ENCODE measurements at places on chromosomes 3 and 15.

DNA sequence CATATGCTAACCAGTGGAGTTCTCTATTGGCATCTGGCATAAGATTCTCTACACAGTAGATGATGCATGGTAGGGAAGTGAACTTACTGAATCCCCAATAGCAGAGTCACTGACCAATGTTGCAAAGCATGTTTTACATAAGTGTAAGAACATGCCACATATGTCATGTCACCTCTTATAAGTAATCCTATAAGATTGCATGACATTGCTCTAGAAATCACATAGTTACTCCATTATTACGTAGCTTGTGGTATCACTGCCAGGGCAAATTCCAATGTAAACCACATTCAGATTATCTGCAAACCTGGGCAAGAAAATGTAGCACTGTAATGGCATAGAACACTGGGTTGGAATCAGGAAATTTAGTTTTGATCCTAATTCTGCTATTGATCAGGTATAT lies 198.2 kb upstream of the UMPS start:
- DNase-seq, result no peak

DNA sequence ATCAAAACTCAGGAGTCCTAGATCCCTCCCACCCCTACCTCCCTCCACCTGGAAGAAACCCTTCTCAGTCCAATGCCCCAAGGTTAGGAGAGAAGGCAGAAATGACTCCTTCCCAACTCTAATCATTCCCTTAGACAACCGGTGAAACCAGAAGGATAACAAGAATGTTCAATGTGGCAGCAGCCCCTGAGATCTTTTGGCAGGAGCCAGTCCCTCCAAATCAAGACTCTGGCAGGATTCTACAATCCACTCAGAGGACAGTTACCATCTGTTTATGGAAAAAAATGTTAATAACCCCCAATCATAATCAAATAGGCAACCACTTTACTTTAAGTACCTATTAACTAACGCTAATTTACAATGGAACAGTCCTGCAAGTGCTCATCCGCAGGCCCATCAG lies 136.5 kb downstream of the NTRK3 start:
- no peak for DNase-seq

DNA sequence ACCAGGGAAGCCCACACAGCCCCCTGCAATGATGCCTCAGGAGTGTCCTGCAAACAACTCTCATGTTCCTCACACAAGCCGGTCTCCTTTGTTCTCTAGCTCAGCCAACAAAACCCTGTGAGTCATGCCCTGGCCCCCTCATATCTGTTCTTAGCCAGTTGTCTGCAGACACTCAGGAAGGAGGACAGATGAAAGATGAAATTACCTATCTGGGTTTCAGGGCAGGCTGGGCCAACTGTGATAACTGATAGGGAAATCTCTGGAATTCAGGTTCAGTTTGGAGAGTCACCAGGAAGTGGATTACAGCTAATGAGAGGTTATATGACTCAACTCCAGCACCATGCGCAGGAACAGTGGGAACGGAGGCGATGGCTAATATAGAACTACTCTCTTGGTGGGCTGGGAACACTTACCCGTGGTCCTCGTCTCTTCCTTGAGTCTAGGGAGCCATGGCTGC lies 352.0 kb upstream of the ADAMTS9 start:
- no peak for DNase-seq

- DNase-seq, result no peak
Observed at GRCh38 chr3:179546814-179547241, 15.9 kb upstream of the ACTL6A start.

DNA sequence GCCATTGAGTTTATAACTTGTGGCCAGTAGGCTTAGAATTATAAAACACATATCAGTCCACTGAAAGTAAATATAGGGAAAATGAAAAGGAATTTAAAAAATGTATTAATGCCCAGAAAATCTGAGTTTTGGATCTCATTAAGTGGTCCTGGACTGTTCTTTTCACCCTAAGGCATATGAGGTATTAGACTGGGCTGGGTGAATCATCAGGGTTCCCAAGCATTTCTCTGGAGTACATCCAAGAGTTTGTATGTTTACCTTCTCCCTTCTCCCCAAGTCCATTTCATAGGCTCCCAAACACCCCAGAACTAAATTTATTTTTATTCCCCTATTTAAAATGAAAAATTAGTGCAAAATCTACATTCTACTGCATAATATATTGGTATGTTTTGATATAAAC lies 31.9 kb upstream of the SPTSSB start:
- DNase-seq, result no peak

GRCh38 chr3:17972959-17973906 lies 230.8 kb upstream of the TBC1D5 start:
- no peak for DNase-seq

GRCh38 chr15:62121273-62122015 lies 43.6 kb downstream of the C2CD4B start:
- DNase-seq, result no peak

- DNase-seq, result no peak
Observed at GRCh38 chr3:148240351-148240750, 457.4 kb upstream of the AGTR1 start.

GRCh38 chr15:31365032-31365654 lies 38.5 kb downstream of the KLF13 start:
- DNase-seq, result no peak

GRCh38 chr3:88480822-88481221 lies 331.1 kb downstream of the C3orf38 start:
- DNase-seq, result no peak

GRCh38 chr15:88476635-88477060 lies 9.1 kb downstream of the MRPS11 start:
- DNase-seq, result no peak

DNA sequence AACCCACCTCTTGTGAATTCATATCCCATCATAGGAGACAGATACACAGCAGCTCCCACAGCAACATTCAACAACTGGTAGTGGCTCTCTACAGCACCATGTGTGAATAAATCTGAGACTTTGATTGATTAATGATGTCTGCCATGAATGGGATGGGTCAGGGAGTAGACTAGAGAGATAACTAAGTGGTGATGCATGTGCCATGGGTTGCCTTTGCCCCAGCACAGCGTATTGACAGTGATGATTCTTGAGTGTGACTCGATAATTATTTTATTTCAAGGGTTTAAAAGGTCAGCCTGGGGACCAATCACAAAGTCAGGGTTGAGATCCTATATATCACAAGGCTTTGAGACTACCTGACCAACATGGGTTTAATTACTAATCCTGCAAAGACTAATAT lies 295.9 kb downstream of the PTPRG start:
- DNase-seq, result no peak

GRCh38 chr3:162998205-162998604 lies 1501.6 kb downstream of the OTOL1 start:
- DNase-seq, result no peak

DNA sequence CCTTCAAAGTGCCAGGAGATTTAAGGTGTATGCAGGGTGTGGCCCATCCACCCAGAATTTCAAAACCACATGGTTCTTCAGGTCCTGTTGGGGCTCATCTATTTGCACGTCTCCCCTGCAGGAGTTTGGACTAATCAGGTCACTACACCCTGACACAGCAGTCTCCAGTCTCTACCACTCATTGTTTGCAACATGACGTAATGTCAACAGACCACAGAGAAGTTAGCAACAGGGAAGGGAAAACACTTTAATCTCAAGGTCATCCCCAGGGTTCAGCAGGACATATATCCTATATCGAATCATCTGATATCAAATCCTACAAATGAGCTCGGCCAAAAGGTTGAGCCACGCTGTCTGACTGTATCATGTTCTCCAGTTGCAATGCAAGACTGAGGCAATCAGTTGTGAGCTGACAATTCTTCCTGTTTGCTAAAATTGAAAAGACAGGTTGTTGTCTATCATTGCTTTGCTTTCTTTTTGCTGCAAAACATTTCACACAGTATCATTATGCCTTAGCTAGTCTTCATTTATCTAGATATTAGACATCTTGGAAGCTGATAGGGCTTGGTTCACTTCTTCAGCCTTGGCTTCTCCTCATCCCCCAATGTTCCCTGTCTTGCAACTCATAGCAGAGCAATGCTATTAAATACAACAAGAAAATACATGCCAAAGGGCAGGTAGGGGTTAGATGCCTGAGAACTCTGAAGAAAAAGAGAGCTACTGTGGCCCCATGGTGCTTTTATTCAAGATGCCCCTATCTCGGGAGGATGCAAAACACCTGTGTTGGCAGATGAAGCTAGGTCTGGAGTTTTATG lies 13.4 kb upstream of the LEKR1 start:
- no peak for DNase-seq

DNA sequence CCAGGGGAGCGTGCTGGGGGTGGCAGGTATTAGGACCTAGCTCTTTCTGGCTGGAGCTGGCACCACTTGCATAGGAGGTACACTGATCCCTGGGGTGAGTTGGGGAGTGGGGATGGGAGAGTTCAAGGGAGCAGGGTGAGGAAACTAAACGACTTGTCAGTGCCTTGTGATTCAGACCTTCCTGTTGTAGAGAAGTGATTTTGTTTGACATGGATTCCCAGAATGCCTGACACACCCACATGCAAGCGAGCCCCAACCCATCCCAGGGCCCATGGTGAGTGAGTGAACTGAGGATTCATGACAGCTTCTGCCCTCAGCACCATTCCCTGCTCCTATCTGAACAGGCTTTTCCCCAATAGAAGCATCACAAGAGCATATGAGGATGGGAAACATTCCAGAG lies 15.6 kb upstream of the UBE2Q2 start:
- DNase-seq, result no peak

- no peak for DNase-seq
Observed at GRCh38 chr3:34851137-34851536, 788.2 kb upstream of the ARPP21 start.

DNA sequence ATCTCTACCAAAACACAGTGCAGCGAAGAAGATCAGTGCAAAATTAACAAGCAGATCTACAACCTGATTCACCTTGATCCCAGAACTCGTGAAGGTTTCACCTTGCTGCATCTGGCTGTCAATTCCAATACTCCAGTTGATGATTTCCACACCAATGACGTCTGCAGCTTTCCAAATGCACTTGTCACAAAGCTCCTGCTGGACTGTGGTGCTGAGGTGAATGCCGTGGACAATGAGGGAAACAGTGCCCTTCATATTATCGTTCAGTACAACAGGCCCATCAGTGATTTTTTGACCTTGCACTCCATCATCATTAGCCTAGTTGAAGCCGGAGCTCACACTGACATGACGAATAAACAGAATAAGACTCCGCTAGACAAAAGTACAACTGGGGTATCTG lies 13.2 kb downstream of the FEM1B start:
- no peak for DNase-seq

- no peak for DNase-seq
Observed at GRCh38 chr3:76776927-76777326, 263.0 kb upstream of the ROBO2 start.

GRCh38 chr3:44963571-44964325 lies 12.2 kb downstream of the ZDHHC3 start:
- DNase-seq, result no peak

- DNase-seq, result no peak
Observed at GRCh38 chr3:106114220-106114619, 245.4 kb upstream of the CBLB start.

DNA sequence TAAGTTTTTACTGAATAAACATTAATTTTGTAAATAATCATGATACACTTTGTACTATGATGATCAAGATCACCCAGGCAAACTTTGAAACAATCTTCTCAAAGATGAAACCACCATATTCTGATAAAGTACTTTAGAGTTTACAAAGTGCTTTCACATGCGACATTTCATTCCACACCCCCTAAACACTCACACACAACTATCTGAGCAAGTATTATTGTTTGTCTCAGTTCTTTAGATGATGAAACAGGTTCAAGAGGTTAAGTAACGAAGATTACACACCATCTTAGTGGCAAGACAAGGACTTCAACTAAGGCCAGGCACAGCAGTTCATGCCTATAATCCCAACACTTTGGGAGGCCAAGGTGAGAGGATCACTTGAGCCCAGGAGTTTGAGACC lies 37.6 kb downstream of the ZNF148 start:
- no peak for DNase-seq

DNA sequence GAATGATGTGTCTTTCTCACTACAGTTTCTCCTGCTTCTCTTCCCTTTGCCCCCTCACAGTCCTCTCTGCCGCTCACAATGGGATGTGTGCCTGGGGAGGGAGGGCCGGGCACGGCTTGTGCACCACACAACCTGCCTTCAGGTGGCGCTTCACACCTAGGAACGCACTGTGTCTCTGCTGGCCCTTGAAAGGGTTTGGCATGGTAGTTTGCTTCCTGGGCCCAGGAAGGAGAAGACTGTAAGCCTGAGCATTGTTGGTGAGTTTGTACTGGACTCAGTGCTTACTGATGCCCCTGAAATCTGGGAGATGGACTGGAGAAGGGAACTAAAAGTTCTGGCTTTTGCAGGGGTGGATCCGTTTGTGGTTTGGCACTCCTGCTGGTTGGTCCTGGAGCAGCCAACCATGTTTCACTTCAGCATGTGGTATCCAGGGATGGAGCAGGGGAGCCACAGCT lies 9.2 kb downstream of the ALPK3 start:
- DNase-seq, result no peak

DNA sequence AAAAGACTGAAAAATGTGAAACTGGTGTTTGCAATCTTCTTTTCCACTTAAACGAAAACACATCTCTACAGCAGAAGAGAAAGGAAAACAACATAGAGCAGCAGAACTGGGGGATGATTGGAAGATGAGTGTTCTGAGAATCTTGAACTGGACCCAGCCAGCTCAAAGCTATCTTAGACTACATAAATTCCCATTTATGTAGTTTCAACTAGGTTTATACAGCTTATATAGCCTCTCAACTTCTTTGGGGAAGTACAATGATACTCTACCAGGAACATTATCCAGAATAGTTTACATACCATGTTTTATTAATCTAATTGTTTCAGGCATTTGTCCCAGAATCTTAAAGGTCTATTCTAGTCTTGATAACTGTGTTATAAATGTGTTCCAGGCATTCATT lies 658.2 kb upstream of the LMCD1 start:
- DNase-seq, result no peak

DNA sequence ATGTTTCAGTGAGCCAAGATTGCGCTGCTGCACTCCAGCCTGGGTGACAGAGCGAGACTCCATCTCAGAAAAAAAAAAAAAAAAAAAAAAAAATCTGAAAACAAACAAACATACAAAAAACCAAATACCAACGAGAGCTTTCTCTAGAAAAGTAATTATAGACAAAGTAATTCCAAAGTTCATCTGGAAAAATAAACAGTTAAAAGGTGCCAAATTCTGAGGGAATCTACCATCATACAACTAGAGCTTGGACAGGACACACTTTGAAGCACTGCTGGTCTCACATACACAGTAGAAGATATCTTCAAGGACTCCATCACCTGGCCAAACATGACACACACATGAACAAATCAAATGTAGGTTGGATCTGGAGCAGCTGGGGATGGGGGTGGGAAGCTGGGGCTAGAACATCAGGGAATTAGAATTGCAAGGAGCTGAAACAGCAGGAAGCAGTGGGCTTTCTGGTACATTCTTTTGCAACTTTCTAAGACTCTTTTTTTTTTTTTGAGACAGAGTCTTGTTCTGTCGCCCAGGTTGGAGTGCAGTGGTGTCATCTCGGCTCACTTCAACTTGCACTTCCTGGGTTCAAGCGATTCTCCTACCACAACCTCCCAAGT lies 41.1 kb upstream of the CTSH start:
- no peak for DNase-seq

DNA sequence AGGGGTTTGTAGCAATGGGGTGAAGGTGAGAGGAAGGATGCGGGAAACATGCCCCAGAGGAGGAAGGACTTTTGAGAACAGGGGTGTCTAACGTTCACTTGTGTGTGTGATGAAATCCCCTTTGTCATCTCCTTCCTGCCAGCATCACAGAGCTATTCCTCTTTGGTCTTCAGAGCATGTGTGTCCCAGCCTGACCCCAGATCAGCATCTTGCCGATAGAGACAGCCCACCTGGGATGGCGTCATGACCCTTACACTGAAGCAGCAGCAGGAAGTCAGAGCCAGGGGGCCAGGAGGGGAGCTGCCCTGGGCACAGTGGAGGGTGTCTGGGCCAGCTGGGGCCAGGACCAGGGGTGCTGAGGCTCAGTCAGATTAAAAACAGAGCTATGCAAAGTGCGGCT lies 29.9 kb upstream of the GRIP2 start:
- DNase-seq, result no peak
